ENCODE measurements at places on chromosomes 7 and 10.

- no peak for DNase-seq
Observed at GRCh38 chr10:21334891-21335696, 190.4 kb downstream of the SKIDA1 start.

DNA sequence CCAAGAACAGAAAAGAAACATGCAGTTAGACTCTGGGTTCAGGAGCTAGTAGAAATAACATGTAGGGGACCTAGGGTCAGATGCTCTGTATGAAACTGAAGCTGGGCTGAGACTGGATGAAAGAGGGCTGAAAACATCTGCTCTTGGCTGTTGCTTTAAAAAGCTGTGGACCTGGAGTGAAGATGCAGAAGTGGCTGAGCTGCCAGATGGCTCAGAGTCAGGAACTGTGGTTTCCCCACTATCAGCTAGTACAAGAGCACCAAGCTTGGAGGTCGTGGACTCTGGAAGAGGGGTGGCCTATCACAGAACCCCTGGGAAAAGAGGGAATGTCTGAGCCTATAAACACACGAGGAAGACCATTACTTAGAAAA lies 5.9 kb downstream of the ADK start:
- DNase-seq, result no peak

DNA sequence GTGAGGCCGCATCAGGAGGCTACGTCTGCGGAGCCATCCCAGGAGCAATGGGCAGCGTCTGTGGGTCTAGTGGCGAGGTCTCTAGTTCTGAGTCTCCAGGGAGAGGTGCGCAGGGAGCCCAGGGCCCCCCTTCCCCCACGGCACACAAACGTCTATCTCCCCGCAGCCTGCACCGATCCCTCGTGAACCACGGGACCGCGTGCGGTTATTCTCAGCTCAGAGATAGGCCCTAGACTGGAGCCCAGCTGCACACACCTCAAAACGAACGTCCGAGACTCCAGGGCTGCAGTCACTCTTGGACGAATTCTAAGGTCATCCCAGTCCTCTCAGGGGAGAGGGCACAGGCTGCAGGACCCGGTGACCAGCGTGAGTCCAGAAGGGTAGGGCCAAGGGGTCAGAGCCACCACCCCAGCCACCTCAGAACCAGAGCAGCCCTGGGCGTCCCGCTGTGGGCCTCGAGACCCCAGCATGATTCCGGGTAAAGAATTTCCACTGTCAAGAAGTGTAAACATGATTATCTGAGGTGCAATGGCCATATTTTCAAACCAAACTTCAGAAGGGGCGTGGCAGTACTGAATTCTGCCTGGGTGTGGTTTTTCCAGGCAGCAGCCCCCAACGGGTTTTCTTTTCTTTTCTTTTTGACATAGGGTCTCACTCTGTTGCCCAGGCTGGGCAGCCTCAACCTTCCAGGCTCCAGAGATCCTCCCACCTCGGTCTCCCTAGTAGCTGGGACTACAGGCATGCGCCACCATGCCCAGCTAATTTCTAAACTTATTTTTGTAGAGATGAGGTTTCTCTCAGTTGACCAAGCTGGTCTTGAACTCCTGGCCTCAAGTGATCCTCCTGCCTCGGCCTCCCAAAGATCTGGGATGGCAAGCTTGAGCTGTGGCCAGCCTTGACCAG lies 57.5 kb downstream of the PWWP2B start:
- no peak for DNase-seq

GRCh38 chr7:165661-166337 lies 26.6 kb upstream of the FAM20C start:
- no peak for DNase-seq

Measured in DMS79 (cell line).